ENCODE measurements at places on chromosomes 5 and 9.

- DNase-seq, result peak; percentile 12
Observed at GRCh38 chr5:152246401-152246800, 158.7 kb downstream of the NMUR2 start.

GRCh38 chr5:17146280-17146841 is 71.1 kb upstream of the BASP1 start:
- DNase-seq, result no peak

GRCh38 chr5:62038024-62038423 is 268.0 kb upstream of the KIF2A start:
- no peak for DNase-seq

GRCh38 chr5:169943026-169943425 is 37.3 kb downstream of the INSYN2B start:
- DNase-seq, result peak; percentile 32

- DNase-seq, result no peak
Observed at GRCh38 chr9:121783111-121783510, 131.7 kb downstream of the DAB2IP start.

GRCh38 chr5:14215901-14216300 is 72.8 kb downstream of the TRIO start:
- no peak for DNase-seq

GRCh38 chr9:20593537-20593936 is 28.8 kb downstream of the MLLT3 start:
- DNase-seq, result peak; percentile 68

GRCh38 chr9:83538172-83538889 is at the start of gene FRMD3:
Gene FRMD3, minus strand, starts transcription at chr9:83538401. Its CDS starts 170 bp downstream, at chr9:83538231.
- peak; percentile 90 for DNase-seq

DNA sequence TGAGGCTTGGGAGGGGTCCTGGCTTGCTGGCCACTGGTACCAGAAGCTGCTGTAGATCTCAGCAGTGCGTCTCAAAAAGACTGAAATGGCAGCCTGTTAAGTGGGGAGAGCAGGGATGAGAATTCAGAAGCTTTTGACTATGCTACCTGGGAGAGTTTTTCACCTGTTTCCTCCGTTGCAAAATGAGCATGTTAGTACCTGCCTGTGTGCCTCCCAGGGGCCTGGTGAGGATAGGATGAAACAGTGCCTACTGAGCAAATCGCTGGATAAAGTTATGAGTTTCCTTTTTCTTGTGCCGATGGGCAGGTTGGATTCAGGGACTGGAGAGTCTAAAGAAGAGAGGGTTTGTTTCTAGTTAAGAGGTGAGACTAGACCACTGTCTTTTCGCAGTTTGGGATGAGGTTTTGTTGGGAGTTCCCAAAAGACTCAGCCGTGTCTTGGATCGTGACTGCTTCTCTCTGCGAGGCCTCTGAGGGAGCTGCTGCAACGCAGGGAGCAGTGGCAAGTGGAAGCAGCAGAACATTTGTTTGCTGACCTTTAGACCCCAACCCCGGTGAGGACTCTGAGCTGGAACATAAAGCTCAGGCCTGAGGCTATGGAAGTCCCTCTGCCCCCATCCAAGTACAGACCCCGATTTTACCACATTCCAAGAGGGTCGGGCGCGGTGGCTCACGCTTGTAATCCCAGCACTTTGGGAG is 1.4 kb downstream of the RALGPS1 start:
- no peak for DNase-seq
